ENCODE measurements at places on chromosomes 13 and 19.

- DNase-seq, result no peak
Measured at GRCh38 chr19:47406711-47407416, 12.5 kb downstream of the MEIS3 start.

DNA sequence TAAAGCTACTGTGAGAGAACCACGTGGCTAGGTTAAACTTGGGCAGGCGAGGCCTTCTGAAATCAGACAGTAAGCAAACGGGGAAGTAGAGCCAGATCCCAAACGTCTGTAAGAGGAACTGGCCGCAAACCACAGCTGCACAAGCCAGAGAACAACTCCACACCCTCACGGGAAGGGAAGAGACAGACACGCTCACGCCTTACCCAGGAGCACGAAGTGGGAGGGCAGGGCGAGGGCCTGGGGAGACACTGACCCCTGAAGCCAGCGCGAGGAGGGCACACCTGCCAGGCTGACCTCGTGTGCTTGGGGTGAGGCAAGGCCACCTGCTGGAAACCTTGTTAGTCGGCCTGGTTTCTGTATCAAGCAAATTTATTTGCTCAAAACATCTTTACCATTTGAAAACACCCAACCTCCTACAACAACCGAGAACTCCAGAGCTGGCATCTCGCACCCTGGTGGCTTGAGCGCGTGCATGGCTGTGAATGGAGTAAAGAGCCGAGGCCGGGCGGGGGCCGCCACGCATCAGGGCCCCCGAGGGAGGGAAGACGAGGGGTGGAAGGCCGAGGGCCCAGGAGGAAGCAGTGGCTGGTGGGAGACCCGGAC, 7.3 kb downstream of the POLR2E start:
- DNase-seq, result no peak

DNA sequence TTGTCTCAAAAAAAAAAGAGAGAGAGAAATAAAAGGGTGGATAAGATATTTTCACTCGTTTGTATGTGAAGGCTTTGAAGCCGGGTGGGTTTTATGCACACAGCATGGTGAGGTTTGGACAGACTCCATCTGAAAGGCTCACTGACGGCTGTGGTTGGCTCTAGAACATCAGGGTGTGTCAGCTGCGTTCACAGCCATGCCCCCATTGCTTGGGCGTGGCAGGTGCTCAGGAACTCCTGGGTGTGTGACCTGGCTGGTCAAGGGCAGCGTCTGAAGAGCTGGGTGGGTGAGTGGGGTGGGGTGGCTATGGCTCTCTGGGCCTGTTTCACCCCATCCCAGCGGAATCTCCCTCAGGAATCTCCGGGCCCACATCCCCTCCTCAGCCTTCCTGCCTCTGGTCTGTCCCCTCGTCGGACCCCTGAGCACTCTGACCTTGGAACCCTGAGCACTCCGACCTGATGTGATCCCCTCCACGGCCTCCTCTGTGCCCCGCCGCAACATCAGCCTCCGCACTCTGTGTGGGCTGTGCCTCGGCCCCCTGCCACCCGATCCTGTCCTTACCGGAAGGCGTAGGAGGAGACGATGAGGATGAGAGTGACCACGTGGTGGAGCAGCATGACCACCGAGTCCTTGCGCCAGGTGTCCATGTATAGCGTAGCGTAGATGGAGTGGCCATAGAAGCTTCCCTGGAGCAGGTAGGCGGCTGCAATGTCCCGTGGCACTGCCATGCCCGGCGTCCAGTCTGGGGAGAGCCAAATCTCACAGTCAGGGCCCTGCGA, 12.2 kb downstream of the CERS1 start:
- no peak for DNase-seq

DNA sequence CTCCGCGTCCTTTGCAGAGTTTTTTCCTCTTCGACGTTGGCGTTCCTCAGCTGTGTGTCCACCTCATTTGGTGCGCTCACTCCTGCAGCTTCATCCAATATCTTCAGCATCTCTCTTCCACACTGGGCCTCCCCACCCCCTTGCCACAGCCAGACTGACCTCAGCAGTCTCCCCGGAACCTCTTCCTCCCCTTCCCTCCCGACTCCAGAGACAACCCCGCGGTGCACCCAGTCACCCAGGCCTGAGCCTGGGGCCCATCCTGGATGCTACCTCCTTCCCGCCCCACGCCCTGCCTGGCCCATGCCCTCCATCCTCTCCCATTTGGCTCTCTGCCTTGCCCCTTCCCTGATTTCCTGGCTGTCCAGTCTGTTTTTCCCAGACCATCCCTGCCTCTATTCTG, 8.1 kb upstream of the C5AR2 start:
- no peak for DNase-seq

DNA sequence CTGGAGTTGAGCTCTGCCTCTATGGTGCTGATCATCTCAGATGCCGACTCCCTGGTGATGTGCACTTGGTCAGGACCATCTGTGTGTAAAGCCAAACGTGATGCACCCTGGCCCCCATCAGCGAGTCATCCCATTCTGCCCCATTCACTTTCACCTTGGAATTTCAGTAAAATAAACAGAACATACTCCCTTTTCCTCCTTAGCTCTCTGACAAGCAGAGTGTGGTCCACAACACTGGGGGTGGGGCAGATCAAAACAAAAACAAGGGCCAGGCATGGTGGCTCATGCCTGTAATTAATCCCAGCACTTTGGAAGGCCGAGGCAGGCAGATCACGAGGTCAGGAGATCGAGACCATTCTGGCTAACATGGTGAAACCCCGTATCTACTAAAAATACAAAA, 12.3 kb downstream of the CEACAM20 start:
- no peak for DNase-seq

DNA sequence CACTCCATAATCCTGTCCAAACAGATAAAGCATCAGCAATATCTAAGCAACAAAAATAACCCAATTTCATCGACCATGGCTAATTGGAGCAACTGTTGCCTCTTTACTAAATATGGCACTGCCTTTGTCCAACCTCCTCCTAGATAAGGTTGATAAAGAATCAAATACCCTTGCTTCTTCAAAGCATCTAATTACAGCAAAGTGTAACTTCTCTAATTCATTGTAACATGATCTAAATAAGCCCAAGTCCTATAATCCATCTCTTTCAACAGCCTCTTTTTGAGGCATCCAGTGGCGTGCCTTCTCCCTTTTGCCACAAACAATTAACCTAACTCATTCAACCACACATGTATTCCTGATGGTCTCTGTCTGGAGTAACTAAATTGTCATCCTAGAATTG, 81.7 kb upstream of the KLHL1 start:
- no peak for DNase-seq

Data from right lobe of liver (tissue), 6 donors.